ENCODE measurements at places on chromosomes 4 and X.
A peak's percentile ranks its signal among the peaks of the same experiment; 100 is the strongest.

DNA sequence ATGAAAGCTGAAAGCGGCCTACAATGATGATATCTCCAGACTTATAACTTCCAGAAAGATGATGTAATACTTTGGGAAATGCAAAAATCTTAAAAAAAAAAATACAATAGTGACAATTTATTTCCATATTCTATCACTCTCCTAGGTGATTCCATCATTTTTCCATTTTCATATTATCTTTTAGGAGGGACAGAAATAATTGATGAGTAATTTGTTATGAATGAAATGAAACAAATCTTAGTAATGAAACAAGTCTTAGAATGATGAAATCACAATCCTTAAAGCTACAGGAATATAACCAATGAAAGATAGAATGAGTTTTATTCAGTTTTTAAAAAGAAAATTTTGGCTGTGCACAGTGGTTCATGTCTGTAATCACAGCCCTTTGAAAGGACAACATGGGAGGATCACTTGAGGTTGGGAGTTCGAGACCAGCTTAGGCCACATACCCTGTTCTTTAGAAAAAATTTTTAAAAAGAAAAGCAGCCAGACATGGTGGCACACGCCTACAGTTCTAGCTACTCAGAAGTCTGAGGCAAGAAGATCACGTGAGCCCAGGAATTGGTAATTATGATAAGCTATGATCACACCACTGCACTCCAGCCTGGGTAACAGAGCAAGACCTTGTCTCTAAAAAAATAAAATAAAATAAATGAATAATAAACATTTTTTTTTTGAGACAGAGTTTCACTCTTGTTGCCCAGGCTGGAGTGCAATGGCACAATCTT lies 21.7 kb downstream of the CLOCK start:
- DNase-seq: no peak

DNA sequence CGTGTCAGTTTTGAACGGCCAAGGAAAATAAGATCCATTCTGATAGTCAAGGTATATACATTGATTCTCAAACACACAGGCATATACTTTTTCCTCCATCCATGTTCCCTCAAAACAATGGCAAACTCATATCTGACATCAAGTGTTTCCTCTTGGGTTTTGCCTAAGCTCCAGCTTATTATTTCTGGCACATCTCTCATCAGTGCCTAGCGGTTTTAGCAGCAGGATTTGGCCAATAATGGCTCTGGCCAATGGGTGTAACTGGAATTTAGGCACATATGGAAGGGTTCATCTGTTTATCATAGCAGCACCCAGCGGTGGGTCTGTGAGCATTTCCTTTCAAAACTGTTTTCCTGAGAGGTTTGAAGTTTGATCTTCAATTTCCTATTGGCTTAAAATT lies 161.6 kb upstream of the TLL1 start:
- no peak for DNase-seq

DNA sequence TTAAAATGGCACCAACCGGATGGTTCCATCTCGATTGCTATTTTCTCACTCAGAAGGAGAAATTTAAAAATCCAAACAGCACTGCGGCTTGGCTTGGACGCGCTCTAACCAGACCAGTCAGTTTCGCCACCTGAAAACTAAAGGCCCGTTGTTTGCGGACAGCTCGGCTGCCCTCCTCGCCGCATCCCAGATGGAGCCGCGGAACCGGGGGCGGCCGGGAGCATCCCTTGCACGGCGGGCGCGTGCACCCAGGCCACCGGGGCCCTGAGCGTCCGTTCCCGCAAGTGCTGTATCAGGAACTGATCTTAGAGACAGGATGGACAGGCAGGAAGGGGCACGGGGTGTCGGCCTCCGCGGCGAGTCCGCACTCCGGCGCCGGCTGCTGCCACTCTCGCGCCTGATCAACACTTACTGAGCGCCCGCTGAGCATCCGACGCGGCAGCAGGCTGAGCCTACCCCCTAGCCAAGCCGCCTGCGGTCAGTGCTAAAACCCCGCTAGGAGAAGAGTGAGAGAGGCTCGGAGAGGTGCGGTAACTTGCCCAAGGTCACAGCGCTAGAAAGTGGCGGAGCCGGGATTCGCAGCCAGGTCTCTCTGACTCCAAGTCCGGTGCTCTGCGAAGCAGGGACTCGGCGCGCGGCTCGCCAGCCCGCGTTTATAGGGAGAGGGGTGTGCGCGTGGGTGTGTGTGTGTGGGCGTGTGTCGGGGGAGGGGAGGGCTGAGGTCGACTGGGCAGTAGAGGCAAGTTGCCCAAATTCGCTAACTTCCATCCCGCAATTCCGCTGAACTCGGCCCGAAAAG lies at the start of gene CITED1:
Gene CITED1 (minus strand): TSS at position 629 of the 799 bp plus-strand sequence. CDS start 3,045 bp downstream, outside the sequence.
- no peak for DNase-seq

- peak; percentile 37 for DNase-seq
Observed at GRCh38 chr4:15197005-15197404, 194.7 kb downstream of the CPEB2 start.

GRCh38 chr4:90515191-90515590 lies 388.0 kb downstream of the CCSER1 start:
- DNase-seq: no peak

GRCh38 chr4:109007976-109008375 lies 245.1 kb upstream of the ETNPPL start:
- DNase-seq: no peak

DNA sequence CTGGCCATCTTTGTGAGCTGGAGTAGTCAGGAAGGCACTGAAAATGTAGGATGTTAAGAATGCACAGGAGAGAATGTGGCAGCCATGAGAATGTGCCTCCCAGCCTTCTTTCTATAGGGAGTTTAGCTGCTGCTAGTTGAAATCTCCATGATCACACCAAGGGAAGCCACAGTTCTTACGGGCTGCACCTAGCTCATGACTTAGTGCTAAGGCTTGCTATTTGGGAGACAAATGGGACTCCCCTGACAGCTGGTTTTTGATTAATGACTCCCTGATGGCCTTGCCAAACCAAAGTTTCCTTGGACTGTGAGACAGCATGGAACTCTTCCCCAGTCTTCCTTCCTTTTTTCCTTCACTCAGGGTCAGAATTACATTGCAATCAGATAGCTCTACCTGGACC lies 9.2 kb downstream of the CTSO start:
- DNase-seq: no peak

- DNase-seq: peak; percentile 5
Observed at GRCh38 chr4:105088110-105088879, 58.4 kb upstream of the TET2 start.

All from globus pallidus (tissue), 1 donor.